Epithelial cell of esophagus (primary cell): ENCODE measurements at places on chromosomes 2 and 18.

- DNase-seq, result no peak
Measured at GRCh38 chr18:49677762-49678413, 116.0 kb downstream of the LIPG start.

GRCh38 chr2:179898873-179899272, 37.5 kb upstream of the ZNF385B start:
- peak; percentile 61 for DNase-seq

DNA sequence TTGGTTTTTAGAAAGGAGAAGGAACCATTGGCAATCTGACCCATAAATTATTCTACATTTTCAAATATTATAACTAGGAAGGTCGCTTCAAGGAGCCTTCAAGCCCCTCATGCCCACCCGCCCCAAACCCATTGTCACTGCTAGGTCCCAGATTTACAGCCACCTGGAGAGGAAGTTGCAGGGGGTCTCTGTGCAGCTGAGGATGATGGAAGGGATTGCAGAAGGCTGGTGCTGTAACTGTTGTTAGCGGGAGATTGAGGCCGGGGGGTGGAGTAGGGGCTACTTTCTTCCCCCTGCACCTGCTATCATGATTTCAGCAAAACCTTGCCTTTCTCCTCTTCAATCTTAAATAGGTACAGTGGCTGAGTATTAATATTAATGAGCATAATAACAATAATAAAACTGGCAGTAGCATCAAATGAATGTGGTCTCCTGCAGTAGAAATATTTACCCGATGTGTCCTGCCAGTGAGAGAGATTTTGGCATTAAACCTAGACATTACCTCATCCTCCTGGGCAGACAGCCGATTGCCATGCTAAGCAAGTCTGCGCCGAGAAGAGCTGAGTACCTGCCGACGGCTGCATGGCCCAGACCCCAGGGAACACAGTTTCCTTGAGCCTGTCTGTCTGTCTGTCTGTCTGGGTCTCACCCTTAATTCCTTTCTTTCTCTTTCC, 225.4 kb downstream of the FAM210A start:
- peak; percentile 51 for DNase-seq

DNA sequence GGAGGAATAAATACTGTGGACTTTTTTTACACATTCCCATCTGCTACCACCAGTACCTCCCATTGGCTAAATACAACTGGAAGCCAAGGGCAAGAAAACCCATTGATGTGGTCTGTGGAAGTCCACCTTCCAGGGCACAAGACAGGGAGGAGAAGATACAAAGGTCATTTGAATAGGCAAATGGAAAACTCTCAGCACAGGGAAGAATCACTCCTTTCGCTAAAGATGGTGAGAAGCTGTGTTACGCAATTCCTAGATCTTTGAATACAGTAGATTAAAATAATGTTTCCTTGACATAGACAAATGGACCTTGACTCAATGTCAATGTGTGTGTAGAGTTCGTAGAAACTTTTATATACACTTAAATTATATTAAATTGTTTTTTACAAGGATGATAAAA, 70.9 kb upstream of the ERBB4 start:
- DNase-seq, result no peak

DNA sequence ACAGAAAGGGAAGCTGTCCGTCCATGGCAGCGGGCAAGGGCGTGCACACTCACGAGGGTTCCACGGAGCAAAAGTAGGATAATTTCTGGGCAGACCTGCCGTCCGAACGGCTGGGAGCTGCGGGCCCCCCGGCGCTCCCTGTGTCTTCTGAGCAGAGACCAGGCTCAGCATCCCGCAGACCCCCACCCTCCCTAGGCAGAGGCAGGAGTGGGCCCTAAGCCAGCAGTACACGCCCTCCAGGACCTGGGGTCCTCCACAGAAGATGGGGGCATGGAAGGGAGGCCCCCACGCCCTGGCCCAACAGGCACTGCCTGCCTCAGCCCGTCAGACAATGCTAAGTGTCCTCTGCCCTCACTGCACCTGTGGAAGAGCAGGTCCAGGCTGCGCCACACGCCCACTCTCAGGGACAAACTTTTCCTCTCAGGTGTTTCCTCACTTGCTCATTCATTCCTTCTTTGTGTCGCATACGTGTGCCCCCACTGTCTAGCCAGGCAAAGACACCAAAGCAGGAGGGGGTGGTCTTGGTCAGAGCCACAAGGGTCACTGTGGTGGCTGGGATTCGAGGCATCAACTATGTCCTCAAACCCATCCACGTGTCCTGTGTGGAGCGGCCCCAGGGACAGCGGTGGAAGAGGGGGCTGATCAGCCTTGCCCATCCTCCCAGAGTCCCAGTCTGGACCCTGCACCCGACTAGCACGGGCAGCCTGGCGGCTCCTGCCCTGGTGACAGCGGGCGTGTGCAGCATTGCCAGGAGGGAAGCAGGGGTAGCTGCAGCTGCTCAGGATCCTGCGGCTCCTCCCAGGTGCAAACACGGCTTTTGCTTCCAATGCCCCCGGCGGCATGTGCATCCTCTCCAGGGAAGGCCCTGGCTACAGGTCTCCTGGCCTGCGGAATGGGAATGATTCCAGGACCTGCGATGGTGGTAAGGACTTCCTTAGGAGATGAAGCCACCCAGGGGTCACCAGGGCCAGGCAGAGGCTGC, 2.4 kb upstream of the GPC1 start:
- peak; percentile 41 for DNase-seq

DNA sequence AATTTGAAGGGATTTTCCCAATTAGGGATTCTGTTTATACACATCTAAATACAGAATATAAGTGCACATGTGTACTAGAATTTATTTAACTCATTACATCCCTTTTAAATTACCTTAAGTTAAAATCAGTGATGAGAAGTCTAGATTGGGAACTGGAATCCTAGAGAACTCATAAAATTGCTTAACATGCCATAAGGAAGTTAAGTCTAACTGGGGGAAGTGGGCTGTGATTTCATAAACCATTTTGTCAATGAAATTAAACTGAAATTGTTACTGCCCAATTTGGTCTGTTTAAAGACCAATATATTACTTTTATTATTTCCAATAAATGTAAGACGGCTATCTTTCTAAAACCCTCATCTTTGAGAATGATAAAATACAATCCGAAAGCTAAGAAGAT, 72.3 kb upstream of the CD226 start:
- DNase-seq, result no peak

DNA sequence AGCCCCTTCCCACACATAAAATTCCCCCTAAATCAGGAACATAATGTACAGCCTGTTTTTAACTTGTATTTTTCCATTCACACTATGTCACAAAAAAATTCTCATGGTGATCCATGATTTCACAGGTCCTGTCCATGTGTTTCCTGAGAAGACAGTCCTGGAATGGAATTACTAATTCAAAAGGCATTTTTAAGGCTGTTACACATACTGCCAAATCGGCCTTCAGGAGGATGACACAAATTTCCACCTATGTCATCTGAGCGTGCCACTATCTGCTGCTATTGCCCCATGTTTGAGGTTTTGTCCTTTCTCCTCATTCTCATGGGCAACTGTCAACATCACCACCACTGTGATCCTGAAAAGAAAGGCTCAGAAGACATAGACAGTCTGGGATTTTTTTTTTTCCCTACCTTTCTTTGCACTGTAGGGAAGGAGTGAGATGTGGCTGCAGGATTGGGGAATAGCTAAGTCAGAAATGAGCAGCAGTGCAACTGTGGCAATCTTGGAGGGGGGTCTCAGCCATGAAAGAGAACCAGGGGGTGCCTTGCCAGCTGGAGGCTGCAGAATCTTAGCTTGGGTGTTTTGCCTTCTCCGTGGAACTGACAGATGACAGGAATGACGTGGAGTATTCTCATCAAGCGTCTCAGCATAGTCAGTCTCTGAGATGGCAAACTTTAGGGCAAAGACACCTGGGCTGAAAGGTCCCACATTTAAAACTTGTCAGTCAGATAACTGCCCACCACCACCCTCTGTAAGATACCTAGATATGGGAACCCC, 73.4 kb downstream of the MARCHF4 start:
- DNase-seq, result peak; percentile 80

GRCh38 chr2:180050246-180050645, 43.1 kb upstream of the CWC22 start:
- DNase-seq, result peak; percentile 2

- DNase-seq, result peak; percentile 51
Measured at GRCh38 chr2:177392373-177393202, at the start of gene AGPS. AGPS (plus strand) TSS chr2:177392773; CDS start chr2:177392790, 17 bp downstream.

- no peak for DNase-seq
Measured at GRCh38 chr2:67752199-67752598, 310.6 kb downstream of the C1D start.

DNA sequence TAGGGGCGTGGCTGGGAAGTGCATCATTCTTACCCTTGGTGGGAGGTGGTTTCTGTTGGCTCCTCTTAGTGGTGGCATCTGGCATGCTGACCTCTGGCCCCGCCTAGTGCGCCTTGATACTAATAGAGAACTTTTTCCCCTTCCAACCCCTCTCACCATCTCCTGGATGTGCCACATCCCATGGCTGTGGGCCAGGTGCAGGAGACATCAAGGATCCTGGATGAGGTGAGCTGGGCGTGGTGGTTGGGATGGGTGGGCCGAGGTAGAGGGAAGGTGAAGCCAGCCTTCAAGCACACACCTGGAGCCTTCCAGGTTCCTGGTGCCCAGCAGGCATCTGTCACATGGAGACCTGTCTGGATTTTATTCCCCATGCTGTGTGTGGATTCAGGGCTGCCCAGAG, 149.2 kb downstream of the DYSF start:
- DNase-seq, result no peak

DNA sequence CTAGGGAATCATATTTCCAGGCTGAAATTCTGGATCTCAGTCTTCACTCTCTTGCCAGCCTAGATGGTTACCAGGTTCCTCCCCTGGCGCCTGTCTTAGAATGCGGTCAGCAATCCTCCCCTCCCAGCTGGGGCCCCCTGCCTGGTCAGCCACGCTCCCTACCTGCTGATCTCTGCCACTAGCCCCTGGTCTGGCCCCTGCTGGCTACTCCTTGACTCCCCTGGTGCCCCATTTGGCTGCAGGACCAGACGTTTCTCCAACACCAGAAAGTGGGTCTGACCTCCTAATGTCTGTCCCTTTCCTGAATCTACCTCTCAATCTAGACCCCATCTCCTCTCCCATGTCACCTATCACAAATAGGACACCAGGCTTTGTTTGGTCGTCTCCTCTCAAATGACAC, 432.0 kb upstream of the SMIM21 start:
- DNase-seq, result no peak

GRCh38 chr2:3079959-3080948, 297.4 kb downstream of the EIPR1 start:
- DNase-seq, result no peak

- DNase-seq, result no peak
Measured at GRCh38 chr2:127359520-127359919, 28.3 kb downstream of the MAP3K2 start.

GRCh38 chr18:8708670-8709069, 3.3 kb downstream of the MTCL1 start:
- DNase-seq, result no peak

DNA sequence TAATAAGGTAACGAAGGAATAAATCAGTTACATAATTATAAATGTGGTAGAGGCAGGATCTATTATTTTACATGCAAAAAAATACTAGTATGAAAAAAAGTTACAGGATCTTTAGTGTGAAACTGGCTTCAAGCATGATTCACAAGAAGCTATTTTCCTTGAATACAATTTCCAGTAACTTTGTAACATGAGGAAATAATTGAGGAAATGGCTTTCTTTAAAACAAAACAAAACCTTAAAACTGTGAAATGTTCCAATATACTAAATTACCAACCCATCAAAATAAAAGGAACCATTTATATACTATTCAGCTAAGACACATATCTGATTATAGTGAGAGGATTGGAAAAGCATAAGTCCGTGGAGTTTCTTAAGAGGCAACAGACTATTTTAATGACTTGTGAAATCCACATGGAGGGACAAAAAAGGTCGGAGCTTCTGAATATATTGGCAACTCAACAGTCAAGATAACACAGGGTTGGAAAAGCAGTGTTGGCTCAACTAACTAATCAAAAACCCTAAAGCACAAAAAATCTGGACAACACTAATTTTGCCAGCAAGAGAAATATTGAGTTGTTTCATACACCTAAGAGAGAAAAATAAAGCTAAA, 10.6 kb downstream of the IRS1 start:
- DNase-seq, result no peak

DNA sequence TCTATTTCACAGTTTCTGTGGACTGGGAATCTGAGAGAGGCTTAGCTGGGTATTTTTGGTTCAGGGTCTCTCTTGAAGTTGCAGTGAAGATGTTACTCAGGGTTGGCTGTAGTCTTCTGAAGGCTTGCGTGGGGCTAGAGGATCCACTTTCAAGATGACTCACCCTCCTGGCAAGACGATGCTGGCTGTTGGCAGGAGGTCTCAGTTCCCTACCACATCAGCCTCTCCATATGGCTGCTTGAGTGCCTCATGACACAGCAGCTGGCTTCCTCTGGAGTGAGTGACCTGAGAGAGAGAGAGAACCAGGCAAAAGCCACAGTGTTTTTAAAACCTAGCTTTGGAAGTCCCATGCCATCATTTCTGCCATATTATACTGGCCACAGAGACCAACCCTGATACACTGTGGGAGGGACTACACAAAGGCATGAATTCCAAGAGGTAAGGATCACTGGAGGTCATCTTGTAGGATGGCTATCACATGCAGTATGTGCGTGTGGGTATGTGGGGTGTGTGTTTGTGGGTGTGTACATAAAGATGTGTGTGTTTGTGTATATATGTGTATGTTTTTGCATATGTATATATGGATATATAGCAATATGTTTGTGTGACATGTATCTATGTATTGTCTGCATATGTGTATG, 25.1 kb downstream of the DNPEP start:
- DNase-seq, result peak; percentile 72

DNA sequence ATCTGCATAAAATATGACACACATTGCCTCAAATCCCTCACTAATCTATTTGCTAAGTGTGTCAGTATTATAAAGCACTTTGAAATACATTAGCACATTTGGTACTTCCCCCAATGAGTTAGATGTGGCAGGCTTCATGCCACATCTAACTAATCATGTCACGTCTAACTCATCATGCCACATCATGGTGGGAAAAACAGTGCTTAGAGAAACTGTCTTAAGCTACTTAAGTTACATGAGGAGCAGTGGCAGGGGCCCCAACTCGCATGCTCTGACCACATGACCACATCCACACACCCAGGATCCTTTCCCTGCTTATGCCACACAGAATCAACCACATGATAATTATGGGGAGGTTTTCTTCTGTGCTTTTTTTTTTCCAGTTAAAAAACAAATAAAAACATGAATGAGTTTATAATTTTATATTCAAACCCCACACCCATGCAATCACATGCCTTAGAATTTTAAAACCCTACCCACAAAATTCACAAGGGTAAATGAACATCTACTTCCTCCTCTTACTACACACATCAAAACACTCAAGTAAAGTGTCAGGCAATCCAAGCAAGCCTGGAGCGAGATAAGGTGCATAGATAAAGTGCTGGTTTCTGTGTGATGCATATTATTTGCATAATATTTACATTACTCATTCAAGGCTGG, 1.6 kb downstream of the ABCA12 start:
- peak; percentile 94 for DNase-seq
